DND-41 (cell line): ENCODE measurements at places on chromosomes 2 and 18.

- DNase-seq = no peak
Measured at GRCh38 chr2:5479265-5479928, 212.8 kb upstream of the SOX11 start.

- DNase-seq = no peak
Measured at GRCh38 chr2:36253086-36253485, 102.5 kb upstream of the CRIM1 start.

- DNase-seq = no peak
Measured at GRCh38 chr18:75204732-75205513, 4.0 kb downstream of the PTGR3 start.

DNA sequence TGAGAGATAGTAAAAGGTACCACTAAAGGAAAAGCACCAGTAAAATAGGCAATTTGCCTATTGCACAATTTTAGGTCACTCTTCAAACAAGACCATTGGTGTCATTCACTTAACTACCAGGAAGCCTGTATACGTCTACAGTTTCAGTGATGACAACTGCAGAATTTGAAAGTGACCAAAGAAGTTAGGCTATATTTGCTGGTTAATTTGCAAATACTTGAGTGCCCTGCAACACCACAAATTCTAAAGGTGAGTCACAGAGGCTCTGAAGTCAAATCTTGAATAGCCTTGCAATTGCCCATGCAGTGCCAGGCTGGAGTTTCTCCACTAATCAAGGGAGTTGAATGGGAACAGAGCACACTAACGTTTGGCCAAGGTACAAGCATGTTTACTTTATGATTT is 128.7 kb upstream of the CCDC68 start:
- DNase-seq = no peak

DNA sequence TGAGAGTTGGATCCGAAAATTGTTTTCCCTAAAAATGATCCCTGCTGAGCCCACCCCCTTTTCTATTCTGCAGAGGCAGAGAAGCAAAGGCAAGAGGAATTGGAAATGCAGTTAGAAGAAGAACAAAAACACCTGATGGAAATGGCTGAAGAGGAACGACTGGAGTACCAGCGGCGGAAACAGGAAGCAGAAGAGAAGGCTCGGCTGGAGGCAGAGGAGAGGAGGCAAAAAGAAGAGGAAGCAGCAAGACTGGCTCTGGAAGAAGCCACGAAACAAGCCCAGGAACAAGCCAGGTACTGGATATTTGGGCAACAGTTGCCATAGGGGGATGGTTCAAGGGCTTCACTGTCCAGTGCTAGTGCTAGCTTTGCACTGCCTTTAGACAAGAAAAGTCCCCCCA is 41.7 kb downstream of the SUMO1 start:
- no peak for DNase-seq

GRCh38 chr2:152508446-152508845 is 173.5 kb downstream of the FMNL2 start:
- DNase-seq = no peak

DNA sequence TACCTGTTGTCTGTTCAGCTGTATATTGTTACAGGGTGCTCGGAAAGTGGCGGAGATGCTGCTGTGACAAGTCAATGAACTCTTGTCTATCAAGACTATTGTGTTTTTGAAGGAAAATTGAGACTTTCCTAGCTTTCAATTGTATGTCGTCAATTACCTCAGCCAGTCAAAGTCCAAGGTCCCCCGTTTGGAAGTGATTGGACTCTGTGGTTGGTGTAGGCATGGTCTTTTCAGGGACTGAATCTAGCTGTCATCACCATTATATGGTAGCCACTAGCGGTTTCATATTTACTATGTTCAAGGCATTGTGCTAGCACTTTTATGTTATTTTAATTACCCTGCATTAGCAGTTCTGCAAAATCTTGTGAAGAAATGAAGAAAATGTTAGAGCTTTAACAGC is 54.9 kb downstream of the XRCC5 start:
- no peak for DNase-seq

DNA sequence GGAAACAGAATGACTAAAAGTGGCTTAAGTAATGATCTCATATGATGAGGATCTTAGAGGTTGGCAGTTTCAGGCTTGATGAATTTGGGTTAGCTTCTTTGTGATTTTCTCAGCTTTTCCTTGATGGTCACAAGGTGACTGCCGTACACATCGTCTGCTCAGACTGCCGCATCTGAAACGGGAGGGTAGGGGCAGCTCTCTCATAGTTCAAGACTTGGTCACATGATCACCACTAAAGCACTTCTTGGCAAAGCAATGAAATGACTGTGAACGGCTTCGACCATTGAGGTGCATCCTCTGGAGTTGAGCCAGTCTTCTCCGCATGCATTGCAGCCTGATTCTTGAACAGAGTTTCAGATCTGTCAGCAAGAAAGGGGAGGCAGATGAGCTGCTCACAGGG is 43.8 kb downstream of the LPIN1 start:
- no peak for DNase-seq

GRCh38 chr2:98519851-98520250 is 75.2 kb downstream of the INPP4A start:
- no peak for DNase-seq

DNA sequence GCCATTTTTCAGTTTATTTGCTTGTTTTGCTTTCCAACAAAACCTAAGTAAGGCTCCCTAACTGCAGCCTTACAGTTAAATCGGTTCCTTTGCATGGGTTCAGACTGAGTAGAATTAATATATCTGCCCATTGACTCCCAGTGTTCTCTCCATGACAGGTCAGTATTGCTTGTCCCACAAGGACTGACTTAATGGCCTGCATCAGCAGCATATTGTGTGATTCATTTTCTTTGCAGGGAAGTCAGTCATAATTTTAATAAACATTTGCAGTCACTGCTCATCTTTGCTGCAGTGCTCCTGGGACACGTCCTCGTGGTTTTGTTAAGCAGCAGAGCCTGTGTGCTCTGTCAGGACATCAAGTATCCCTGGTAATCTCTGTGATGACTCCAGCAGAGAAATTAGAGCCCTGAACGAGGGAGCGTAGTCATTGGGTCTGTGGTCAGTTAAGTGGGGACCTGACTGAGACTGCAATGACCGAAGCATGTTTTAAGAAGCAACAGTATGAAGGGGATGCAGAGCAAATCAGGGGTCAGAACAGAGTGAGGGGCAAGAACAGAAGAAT is 93.3 kb downstream of the CDH20 start:
- DNase-seq = no peak

DNA sequence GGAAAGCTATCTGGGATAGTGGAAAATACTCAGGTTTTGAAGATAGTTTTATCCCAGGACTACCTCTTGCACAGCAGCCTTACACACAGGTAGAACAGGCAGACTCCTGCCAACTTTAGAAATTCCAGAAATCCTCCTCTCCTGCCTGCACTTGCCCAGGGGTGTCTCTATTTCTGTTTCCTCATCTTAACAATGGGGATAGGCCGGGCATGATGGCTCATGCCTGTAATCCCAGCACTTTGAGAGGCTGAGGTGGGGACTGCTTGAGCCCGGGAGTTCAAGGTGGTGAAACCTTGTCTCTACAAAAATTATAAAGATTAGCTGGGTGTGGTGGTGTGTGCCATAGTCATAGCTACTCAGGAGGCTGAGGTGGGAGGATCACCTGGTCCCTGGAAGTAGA is 117.0 kb upstream of the ARL5A start:
- no peak for DNase-seq

GRCh38 chr2:149568138-149568537 is 19.4 kb downstream of the MMADHC start:
- DNase-seq = no peak

DNA sequence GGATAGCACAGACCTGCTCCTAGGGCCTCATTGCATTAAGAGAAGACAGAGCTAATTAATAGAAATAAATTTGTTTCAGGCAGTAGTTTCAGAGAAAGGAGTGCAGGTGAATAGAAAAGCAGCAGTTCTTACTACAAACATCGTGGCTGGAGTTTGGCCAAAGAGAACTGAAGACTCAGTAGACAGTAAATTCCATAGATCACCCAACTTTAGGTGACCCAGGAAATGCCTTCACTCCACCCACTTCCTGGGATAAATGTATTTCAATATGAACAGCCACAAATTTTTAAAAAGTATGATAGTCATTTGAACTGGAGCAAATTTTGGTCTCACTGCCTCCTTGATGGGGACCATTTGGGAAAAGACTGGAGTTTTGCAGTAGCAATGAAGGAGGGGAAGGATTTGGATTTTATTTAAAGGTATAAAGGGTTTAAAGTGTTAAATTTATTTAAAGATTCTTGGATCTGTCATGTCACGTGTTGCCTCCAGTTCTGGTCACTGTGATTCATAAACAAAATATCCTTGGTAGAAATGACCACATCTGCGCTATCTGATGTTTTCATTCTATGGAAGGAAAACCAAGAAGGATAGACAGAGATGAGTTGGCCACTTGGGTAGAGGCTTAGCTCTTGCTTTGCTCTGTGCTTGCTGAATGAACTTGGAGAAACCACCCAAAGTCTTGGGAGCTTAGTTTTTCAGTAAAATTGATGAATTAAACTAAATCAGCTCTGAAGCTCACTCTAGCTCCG is 390.2 kb downstream of the THSD7B start:
- no peak for DNase-seq

- no peak for DNase-seq
Measured at GRCh38 chr2:12705230-12705629, 11.5 kb upstream of the TRIB2 start.

DNA sequence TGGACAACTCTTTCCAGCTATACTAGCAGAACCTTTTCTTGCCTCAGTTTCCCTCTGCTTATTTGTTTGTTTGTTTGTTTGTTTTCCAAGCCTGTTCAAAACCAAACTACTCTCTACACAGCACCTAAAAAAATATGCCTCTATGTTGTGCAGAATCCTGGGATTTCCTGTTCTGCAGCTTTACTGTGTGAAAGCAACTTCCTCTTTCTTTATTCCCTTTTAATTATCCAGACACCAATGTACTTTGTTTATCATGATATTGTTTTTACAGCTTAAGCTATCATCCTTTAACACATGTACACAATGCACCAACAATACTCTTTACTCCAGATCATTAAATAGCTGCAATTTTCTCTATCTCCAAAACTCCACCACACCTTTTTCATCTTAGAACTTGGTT is 259.5 kb downstream of the EPHA4 start:
- DNase-seq = no peak

- no peak for DNase-seq
Measured at GRCh38 chr2:108949316-108950239, 39.4 kb downstream of the EDAR start.

DNA sequence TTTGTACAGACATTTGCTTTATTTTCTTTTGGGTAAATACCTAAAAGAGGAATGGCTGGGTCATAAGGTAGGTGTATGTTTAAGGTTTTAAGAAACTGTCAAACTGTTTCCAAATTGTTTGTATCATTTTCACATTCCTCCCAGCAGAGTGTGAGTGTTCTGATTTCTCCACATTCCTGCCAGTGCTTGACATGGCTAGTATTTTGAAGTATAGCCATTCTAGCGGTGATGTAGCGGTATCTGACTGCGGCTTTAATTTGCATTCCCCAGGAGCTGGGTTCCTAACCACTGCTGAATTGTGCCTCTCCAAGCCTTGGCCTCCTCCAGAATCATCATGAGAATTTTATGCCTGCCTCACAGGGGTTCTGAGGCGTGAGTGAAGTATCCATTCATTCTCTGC is 61.8 kb upstream of the ARL4C start:
- DNase-seq = no peak

- DNase-seq = no peak
Measured at GRCh38 chr2:172420216-172420615, 7.2 kb upstream of the ITGA6 start.

GRCh38 chr2:223101340-223102039 is 49.5 kb downstream of the KCNE4 start:
- DNase-seq = peak; percentile 4

- no peak for DNase-seq
Measured at GRCh38 chr2:101609433-101609832, 88.1 kb upstream of the MAP4K4 start.

DNA sequence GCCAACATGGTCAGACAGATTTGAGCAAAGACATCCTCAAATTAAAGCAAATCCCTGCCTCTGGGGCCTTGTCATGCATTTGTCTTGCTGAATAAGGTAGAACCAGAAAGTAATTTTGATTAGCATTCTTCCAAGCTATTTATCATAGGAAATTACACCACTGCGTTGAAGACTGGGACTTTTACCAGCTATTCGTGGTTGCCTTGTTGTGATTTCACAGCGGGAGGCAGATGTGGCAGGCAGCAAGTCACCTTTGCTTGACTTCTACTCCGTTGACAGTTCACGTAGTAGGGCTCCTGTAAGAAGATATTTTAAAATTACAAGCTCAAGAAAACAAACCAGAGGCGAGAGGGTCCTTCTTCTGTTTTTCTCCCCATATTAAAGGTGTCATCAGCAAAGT is 80.6 kb downstream of the EN1 start:
- no peak for DNase-seq

- DNase-seq = no peak
Measured at GRCh38 chr2:64008434-64009009, 10.7 kb downstream of the VPS54 start.

- DNase-seq = no peak
Measured at GRCh38 chr2:240189686-240190085, 49.2 kb upstream of the OTOS start.

DNA sequence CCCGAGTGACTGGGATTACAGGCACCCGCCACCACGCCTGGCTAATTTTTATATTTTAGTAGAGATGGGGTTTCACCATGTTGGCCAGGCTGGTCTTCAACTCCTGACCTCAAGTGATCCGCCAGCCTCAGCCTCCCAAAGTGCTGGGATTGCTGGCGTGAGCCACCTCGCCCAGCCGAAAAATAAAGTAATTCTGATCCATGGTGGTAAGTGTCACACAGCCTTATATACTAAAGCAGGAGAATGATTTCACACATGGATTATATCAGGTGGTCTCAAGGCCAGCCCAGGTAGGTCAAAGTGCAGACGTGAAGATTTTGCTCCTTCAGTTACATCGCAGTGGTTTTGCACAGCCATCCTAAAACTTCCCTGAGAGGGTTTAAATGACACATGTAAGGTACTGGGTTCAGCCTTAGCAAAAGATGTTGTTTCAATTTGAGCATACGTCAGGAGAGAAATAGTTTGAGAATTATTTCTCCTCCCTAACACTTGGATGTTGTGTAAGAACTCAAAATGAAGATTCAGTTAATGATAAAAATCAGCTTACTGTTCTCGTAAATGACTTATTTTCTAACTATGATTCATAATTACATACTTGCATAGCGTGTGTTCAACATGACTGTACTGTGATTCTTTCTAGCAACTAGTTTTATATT is 93.0 kb upstream of the SLC39A10 start:
- no peak for DNase-seq

- DNase-seq = no peak
Measured at GRCh38 chr2:222827417-222827816, 33.4 kb upstream of the ACSL3 start.

DNA sequence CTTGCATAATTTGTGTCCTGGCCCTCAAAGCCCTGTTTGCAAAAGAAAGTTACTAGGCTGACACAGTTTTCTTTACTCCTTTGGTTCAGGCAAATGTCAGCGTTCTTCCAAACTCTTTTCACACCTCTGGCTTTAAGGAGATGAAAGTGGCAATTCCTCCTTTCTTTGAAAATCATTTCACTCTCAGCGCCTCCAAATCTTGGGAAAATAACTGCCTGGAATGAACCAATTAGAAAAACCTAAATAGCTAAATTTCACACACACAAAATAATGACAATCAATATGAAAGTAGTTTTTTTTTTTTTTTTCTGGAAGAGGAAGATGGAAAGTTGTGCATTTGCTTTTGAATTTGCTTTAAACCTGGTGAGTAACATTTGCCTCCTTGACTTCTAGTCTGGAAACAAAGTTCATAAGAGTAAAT is 1.7 kb downstream of the MEIS1 start:
- DNase-seq = no peak
